ENCODE measurements at places on chromosomes 1 and 21.
A peak's percentile ranks its signal among the peaks of the same experiment; 100 is the strongest.

DNA sequence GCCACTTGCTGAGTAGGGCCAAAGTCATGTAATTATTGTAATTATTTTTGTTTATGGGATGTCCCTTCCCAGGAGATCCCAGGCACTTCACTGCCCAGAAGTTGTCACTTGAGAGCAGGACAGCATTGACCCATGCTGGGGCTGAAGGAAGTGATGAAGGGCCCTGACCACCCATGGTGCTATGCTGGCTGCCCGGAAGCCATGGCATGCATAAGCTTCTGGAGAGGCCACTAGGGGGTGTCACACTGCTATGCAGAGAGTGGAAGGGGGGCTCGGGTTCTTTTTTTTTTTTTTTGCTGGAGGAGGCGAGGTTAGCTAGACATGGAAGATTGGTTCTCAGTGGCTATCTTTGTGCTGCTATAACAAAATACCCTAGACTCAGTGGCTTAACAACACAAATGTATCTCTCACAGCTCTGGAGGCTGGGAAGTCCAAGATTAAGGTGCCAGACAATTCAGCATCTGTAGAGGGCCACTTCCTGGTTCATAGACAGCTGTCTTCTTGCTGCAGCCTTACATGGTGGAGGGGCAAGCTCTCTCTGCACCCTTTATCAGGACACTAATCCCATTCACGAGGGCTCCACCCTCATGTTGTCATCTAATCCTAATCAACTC, 84.9 kb downstream of the CNIH3 start:
- DNase-seq = no peak

DNA sequence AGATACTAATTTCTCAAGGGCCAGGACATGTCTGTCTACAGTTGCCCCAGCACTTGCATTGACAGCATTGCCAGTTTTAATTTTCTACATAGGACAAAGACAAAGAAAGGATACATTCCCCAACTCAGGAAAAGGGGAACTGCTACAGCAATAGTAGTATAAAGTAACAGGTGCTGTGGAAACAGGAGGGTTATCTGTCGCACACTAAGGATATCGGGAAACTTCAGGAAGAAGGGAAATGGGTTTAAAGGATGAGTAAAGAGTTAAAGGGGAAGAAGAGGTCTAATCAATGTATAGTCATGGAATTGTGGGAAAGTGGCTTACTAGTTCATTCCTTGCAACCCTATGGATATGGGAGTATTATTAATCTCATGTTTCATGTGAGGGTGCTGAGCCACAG, 16.2 kb downstream of the SYNC start:
- no peak for DNase-seq

- peak; percentile 43 for DNase-seq
Observed at GRCh38 chr1:78619446-78619802, 824 bp upstream of the IFI44L start.

DNA sequence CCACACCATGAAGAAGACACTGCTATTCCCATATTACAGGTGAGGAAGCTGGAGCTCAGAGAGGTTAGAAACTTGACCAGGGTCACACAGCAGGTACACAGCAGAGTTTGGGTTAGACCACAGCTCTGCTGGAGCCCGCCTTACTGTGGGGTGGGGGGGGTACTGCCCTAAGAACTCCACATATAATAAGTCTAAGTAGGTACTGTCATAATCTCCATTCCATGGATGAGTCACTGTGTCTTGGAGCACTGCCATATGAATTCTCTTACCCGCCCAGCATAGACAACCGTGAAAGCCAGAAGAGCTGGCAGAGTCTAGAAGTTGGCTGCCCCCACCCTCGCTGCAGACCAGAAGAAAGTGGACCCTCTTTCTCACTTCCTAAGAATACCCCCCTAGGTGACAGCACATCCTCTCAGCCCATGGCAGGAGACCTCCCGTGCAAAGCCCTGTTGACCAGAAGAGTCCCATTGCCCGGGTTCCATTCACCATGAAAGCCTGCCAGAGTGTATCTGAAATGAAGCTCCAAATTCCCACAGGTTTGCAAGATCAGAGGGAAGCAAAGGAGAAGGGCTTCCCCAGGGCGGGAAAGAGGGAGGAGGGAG, 5.2 kb upstream of the PLA2G2D start:
- no peak for DNase-seq

GRCh38 chr1:22643381-22643780, at the start of gene C1QC:
TSS of gene C1QC (plus strand) at chr1:22643633. CDS start at chr1:22644024, 391 bp downstream.
- DNase-seq = peak; percentile 53

DNA sequence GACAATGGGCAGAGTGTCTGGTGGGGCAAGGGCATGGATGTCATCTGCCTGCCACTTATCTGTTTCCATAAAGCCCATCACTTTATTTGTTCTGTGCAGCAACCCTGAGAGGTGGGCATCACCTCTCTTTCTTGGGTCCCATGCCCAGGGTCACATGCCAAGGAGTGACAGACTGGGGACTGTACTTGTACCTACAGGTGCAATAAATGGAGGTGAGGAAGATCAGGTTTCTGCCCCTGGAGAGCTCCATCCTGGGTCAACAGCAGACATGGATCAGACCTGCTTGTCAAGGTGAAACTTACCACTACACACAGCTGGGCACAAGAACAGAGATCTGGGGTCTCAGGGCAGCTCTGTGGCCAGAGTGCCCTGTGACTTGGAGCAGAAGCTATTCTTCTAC, 18.4 kb upstream of the PRDM16 start:
- DNase-seq = no peak

- no peak for DNase-seq
Observed at GRCh38 chr1:229352975-229353374, 10.1 kb upstream of the CCSAP start.

GRCh38 chr21:33369586-33369985, 33.6 kb upstream of the IFNGR2 start:
- no peak for DNase-seq

DNA sequence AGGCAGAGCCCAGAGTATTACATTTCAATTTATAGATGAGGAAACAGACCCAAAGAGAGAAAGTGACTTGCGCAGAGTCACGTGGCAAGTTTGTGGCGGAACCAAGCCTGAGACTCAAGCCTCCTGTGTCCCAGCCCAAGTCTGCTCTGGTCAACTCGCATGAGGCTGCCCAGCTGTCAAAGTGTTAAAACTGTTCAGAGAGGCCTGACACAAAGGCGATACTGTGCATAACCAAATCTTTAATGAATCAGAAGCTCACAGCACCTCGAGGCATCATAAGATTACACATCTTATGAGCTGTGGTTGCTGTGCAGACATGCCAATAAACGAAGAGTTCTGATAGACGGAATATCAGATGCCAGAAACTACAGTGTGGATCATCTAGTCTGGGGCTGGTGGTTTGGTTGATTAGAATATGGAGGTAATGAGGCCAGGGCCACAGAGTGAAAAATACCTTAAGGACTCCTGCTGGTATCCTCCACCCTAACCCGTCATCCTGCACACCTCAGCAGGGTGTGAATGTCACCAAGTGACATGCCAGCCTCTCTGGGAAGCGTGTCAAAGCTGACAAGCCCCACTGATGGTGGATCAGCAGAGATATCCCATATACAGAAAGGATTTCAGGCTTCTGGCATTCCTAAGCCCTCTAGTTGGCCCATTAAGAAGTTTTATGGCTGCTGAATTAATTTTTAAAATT, 42.2 kb downstream of the TNNT2 start:
- no peak for DNase-seq

- no peak for DNase-seq
Observed at GRCh38 chr21:30081506-30081905, 85.1 kb downstream of the CLDN17 start.

GRCh38 chr1:29521438-29521715, 285.1 kb downstream of the PTPRU start:
- no peak for DNase-seq

DNA sequence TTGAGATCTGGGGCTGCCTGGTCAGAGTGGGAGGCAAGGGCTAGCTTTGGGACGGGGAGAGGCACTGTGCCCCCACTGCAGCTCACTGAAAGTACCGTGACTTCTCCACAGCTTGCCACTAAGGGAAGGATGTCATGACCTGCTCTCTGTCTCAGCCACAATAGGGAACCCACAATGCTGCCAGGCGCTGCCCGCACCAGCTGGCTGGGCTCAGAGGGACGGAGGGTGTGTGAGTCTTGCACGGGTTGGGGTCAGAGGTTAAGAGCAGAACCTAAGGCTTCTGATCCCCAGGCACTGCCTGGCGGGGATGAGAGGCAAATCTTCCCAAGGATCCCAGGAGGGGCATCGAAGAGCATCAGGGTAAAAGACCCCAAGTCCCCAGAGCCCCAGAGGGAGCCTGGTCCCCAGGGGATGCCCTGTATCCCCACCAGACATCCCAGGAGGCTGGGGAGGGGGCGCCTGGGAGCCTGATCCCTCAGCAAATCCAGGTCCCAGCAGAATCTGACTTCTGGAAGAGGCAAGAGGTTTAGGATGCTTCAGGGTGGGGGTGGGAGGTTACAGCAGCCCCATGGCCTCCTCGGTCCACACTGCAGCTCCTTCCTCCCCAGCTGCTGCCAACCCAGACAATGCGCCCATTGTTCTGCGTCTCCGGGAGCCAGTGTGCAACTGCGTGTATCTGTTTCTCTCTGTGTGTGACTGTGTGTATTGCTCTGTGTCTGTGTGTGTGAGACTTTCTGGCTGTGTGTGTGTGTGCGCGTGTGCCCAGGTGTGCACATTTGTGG, 2.0 kb upstream of the MARCKSL1 start:
- DNase-seq = peak; percentile 97

GRCh38 chr1:31760471-31761470, 3.4 kb downstream of the ADGRB2 start:
- no peak for DNase-seq

DNA sequence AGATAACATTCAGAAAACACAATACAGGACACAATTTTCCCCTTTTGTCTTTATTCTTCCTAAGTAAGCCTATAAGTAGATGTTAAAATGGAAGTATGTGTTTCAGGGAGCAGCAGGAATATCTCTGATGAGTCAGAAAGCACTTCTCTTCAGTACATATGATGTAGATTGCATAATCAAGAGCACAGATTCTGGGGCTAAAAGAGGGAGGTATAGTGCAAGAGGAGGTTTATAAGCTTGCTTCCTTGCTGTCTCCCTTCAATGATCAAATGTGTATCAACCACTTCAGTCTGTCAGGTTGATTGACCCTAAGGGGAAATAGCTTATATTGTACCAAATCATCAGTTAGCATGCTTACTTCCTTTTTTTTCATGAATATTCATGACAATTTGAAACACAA, 822.8 kb downstream of the BRINP3 start:
- no peak for DNase-seq

DNA sequence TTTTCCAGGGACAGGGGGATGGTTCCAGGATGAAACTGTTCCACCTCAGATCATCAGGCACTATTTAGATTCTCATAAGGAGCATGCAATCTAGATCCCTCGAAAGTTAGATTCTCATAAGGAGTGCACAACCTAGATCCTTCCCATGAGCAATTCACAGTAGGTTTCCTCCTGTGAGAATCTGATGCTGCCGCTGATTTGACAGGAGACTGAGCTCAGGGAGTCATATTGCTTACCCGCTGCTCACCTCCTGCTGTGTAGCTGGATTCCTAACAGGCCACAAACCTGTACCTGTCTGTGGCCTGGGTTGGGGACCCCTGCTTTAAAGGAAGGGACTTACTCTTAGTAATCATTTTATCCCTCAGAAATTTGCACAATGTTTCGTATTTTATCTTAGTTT, 9.3 kb downstream of the CTH start:
- DNase-seq = no peak

GRCh38 chr1:193201021-193201420, 14.6 kb upstream of the B3GALT2 start:
- DNase-seq = no peak

- peak; percentile 71 for DNase-seq
Observed at GRCh38 chr1:229461032-229461668, 27.3 kb upstream of the ACTA1 start.

Measured in globus pallidus (tissue), 1 donor.